Activated naive CD4-positive, alpha-beta T cell treated with anti-CD3 and anti-CD28 coated beads, Interleukin-2, amount 50 U/mL, for 16 hours (primary cell): ENCODE measurements at places on chromosomes 16 and 17.

DNA sequence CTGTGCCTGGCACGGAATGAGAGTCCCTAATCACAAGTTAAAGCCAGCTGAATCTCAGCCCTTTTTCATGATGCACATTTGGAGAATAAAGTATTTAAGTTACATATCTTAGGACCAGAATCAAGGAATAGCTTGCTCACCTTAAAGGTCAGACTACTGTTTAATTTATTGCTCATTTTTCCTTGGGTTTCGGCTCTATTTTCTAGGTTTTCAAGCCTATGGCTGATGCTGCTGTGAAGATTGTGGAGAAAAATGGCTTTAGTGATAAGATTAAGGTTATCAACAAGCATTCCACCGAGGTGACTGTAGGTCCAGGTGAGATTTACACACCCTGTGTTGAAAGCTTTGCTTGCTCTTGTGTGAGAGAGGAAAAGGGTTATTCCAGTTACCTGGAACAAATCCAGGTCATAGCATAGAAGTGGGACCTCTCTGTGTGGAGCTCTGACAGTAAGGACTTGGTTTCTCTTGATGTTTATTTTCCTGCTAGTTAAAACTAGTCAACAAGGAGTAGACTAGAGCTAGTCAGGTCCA is 18.1 kb downstream of the PRMT7 start:
- no peak for DNase-seq

DNA sequence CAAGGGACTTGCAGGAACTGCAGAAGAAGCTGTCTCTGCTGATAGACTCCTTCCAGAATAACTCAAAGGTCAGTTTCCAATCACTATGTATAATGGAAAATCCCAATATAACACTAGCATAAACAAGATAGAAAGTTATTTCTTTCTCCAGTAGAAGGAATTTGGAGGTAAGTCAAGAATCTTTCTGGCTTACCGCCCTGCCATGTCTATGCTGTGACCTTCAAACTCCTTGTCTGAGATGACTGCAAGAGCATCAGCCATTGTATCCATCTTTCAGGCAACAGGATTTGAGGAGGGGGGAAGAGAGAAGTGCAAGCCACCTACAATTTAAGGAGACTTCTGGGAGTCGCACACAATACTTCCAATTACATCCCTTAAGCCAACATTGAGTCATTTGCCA is 2.7 kb downstream of the LDAF1 start:
- DNase-seq, result no peak

GRCh38 chr16:88406096-88407041 is 23.6 kb downstream of the ZNF469 start:
- no peak for DNase-seq

GRCh38 chr17:13256545-13256944 is 238.7 kb upstream of the ELAC2 start:
- no peak for DNase-seq

DNA sequence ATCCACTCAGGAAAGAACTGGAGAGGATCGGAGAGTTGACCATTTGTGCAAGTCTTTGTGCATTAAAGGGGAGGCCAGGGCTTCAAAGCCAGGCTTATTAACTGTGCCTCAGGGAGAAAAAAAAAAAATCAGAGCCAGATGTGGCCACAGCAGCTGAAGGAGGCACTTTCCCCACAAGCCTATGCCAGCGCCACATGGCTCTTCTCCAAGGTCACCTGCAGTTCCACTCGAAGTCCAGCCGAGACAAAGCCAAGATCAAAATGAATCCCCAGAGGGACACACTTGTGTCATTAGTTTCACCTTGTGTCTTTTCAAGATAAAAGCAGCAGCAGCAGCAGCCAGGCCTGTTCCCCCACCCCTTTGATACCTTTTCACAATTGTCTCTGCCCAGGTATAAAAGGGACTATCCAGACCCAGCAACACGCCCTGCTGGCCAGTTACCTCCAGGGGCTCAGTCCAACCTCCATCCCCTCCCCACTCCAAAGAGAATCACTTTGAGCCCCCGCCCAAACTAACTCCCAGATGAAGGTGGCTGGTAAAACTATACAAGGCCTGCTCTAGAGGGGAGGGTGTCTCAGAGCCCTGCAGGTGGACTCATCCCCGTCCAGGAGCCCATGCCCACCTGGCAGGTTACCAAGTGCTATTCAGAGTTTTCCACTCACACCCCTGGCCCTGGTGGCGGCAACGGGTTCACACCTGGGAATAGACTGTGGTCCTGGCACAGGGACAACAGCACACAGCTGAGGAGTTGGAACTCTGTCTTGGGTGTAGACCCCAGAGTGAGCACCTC is 29.2 kb downstream of the AXIN2 start:
- no peak for DNase-seq

- DNase-seq, result peak; percentile 79
Measured at GRCh38 chr16:83826146-83826913, 18.6 kb downstream of the HSBP1 start.

DNA sequence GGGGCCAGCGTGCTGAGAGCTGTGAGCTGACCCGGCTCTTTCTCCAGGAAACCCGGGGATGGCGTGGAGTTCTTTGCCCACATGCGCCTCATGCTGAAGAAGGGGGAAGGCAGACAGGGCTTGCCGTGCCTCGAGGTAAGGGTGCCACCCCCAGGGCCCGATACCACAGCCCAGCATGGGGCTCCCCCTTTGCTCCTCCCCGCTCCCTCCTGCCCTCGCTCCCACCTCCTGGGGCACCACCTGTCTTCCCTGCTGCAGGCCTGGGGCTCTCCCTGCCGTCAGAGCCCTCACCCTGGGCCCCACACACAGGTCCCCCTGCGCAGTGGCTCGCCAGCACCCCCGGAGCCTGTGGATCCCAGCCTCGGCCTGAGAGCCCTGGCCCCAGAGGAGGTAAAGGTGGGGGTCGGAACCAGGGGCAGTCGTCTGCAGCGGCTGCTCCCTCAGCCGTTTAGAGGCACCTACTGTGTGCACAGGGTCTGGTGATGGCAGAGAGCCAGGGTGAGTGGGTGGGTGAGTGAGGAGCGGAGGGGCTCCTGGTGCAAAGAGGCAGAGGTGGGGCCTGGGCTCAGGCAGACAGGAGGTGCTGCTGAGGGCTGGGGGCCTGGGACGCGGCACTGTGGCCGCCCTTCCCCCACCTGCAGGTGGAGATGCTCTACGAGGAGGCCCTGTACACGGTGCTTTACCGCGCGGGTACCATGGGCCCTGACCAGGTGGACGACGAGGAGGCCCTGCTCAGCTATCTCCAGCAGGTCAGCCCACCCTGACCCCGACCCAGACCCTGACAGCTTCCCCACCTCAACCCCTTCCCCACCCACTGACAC is 5.6 kb downstream of the BAIAP3 start:
- DNase-seq, result no peak

DNA sequence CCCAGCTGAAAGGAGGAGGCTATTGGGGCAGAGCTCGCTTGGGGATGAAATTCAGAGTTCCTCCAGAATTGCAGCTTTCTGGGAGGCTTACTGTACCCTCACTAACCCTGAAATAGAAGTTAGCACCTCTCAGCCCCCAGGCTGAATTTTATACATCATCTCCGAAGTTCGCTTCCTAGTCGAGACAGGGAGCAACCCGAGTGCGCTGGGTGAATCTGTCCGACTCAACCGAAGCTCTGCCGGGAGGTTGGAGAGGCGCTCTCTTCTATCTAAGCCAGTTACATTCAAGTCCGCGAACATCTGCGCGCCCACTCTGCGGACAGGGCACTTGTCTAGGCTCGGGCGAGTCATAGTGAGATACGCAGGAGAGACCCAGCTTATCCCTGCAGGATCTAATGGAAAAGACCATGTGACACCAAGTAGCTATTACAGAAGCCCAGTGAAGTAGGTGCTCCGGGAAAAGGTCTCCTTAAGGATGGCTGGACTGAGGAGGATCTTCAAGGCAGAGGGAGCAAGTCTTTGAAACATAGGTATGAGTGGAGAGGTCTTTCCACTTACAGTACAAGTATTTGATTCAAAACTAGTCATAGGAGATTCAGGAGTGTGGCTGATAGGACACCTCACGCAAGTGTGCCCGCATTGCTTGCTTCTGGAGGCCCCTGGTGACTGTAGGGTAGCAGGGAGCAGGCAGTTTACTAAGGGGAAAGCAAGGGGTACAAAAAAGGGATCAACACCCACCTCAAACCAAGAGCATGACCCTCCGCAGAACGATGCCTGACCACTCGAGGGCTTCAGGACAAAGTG is 646 bp upstream of the HES7 start:
- DNase-seq, result peak; percentile 41

GRCh38 chr17:55157165-55157564 is 107.6 kb upstream of the HLF start:
- DNase-seq, result no peak

DNA sequence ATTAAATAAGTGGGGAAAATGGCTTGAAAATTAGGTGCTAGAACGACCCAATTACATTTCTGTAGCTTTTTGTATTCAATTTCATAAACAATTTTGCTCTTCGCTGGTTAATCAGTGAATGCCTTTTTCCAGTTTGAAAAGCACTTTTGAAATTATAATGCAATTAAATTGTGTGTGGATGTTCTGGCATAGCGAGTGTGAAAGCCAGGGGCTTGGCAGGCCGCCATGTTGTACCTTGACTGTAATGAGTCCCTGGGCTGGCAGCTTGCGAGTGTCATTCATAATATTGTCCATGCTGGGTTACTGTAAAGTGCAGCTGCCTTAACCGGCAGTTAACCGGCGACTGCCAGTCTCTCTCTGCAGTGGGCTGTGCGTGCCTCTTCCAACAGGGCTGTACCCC is 177.8 kb downstream of the CCDC182 start:
- DNase-seq, result no peak

DNA sequence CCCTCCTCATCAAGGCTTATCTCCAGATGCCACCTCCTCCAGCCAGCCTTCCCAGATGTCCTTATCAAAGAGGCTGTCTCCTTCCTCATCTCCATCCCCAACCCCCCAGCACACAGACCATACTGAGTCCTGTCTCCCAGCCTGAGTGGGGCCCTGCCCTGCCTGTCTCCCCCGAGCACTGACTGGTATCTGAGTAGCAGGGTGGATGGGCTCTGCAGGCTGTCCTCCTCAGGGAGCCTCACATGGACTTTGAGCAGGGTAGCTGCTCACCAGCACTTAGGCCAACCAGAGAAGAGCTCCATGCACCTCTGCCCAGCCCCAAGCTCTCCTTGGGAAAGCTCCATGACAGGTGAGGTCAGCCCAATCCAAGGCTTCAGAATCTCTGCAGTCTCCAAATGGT is 20.0 kb upstream of the ITGA3 start:
- no peak for DNase-seq

DNA sequence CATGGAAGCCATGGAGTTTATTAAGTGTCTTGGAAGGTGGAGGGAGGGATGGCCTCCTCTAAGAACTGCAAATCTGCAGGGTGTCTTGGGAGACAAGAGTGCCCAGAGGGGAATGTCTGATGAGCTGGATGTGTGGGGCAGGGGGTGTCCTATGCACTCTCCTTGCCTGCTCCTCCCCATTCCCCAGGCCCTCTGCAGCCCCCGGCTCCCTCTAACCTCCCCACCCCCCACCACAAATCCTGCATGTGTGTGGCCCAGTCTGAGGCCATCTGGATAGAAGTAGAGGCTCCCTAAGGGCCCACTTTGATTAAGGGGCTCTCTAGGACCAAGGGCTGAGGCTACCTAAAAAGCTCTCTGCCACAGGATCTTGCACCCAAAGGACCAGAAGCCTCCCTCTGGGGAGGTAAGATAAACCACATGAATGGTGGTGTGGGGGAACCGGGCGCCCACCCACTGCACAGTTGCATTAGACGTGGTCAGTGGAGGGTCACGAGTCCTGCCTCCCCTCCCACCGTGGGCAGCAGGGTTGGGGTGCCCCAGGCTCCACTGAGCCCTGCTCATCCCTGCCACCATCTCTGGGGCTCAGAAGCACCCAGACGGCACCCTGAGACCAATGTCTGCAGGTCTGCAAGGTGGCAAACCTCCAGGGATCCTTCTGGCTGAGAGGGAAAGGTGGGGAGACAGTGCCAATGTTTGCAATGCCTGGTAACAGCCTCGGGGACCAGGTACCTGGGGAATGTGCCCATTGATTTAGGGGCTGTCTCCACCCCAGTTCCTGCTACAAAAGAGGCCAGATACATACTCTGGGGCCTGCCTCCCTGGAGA is 618 bp downstream of the AANAT start:
- DNase-seq, result no peak

- DNase-seq, result no peak
Measured at GRCh38 chr16:53224951-53225533, 170.3 kb downstream of the CHD9 start.

DNA sequence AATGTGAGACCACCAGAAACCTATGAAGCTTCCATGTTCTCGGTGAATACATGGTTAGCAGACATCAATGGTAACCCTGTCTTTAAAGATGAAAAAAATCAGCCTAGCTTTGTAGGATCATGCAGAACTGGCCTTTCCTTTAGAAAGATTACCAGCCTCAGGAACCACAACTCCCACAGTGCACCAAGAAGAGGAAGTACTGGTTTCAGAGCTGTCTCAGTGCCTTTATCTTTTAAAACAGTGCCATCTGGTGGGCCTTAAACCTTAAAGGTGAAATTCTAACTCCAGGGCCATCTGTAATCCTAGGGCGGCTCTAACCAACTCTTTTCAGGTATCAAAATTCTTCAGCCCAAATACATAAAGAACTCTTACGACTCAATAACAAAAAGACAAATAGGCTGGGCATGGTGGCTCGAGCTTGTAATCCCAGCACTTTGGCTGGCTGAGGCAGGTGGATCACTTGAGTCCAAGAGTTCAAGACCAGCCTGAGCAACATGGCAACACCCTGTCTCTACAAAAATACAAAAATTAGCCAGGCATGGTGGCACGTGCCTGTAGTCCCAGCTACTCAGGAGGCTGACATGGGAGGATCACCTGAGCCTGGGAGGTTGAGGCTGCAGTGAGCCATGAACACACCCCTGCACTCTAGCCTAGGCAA is 5.4 kb downstream of the ATPAF2 start:
- DNase-seq, result peak; percentile 35

DNA sequence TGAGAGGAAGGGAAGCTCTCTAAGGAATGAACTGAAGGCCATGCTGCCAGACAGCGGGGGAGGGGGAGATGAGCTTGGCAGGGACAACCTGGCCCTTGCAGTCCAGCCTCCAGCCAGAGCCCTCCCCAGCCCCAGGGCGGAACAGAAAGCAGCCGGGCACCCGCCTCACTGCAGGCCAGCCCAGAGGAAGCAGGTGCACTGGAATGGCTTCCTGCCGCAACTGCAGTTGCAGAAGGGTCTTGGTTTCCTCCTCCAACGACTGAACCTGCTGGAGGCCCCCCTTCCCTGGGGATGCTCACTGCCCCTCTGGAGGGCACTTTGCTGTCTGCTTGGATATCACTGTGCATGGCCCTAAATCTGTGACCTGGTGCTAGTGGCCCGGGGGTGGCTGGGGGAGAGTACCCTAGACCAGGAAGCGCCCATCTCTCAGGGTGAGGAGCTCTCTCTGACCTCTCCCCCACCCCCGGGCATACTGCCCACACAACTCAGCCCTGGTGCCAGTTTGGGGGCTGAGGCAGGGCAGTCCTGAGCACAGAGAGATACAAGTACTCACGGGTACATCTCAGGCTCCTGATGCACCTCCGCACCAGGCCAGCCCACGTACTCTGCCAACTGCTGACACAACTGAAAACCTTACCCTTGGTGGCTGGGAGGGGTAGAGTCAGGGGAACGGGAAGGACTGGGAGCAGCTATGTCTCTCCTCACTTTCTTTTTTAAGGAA is 41.1 kb downstream of the MYO18A start:
- DNase-seq, result peak; percentile 41

- no peak for DNase-seq
Measured at GRCh38 chr16:75928295-75928694, 202.0 kb upstream of the CPHXL start.

- DNase-seq, result peak; percentile 62
Measured at GRCh38 chr17:39926588-39927100, 757 bp downstream of the ORMDL3 start.
